ENCODE measurements at places on chromosomes 12 and 14.

DNA sequence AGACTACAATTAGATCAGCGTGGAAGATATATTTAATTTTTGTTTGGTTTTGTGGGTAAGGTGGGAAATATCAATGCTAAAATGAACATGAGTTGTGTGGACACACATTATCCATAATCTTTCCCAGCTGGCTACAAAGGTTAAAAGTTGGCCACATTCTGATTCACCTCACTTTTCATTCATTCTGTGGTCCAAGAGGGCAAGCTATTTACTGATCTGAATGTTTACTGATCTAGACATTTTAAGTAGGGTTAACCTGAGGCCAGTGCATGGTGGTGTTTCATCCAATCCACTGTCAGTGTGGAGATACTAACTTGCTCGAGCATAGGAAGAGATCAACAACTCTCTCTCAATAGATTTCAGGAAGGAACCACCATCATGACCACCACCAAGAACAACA lies 71.6 kb downstream of the DCAF5 start:
- DNase-seq = no peak

DNA sequence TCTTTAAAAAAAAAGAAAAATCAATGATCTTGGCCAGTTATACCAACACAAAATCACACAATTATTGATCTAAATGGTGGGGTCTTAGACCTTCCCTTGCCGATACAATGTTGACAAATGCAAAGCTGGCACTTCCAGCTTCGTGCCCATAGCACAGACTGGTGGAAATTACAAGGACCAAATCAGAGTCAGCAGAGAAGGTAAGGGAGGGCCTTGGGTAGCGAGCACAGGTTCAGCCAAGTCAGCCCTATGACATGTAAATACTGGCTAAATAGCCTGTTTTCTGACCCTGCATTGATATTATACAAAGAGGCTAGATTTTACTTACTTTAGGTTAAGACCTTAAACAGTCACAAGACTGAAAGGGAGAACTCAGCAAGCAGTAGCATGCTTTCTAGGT lies 30.3 kb upstream of the WDR89 start:
- DNase-seq = no peak

DNA sequence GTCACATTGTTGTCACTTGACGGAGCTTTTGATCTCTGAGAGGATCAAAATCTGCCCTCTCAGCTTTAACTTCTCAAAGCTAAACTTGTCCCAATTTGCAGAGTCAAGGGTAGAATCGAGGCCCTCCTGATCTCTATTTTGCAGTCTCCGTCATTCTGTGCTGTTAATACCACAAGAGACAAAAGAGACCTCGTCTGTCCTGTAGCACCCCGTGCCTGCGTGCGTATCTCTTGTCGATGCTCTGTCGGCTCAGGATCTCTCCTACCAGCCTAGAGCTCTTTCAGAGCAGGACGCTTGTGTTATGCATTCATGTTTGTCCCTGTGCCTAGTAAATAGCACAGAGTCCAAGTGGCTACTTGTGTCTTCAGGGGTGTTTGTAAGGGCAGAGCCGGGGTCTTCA lies 5.1 kb downstream of the EVL start:
- peak; percentile 52 for DNase-seq

DNA sequence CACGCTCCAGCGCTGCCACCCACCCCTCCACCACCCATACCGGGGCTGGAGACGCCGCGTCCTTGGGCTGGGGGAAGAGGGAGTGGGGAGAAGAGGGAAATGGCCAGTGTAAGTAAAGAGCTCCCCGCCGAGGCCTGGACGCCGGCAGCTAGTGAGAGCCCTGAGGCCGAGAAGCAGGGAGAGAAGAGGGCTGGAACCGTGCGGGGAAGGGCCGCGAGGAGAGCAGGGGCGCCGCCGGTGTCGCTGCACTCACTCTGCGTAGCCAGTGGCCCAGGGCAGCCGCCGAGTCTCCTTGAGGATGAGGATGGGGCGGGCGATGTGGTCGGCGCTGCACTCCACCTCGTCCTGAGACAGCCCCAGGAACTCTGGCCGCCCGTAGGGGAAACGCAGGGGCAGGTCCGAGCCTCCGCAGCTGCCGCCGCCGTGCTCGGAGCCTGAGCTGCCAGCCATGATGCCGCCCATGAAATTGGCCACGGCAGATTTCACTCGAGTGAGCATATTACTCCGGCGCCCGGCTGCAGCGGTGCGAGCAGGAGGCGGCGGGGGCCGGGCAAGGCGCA lies 631 bp downstream of the PPM1H start:
- DNase-seq = peak; percentile 35

DNA sequence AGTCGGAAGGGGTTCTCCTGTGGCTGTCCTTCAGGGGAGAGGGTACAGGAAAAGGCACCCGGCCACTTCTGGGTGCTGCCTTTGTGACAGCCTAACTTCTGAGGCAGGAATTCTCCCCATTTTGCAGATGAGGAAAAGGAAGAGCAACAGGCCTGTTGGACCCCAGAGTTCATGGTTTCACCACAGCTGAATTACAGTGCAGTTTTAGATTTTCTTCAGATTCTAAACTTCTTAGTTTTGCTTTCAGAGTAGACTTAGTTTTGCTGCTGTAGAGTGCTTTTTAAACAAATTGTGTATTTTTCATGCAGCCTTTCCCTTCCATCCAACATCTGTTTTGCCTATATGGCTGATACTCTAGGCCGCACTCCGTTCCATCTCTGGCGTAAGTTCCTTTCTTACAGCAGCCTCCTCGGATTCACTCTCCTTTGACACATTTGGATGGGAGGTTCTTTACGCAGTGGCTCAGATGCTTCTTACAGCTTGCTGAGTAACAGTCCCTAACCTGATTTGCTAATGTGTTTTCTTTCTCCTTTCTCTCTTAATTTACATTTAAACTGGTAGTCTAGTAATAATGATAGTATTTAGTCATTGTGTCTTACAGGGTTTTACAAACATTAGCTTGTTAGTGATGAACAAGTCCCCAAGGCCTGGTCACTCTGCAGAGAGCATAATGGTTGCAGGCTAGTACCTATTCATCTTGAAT lies 7.8 kb downstream of the TRAF3 start:
- no peak for DNase-seq

DNA sequence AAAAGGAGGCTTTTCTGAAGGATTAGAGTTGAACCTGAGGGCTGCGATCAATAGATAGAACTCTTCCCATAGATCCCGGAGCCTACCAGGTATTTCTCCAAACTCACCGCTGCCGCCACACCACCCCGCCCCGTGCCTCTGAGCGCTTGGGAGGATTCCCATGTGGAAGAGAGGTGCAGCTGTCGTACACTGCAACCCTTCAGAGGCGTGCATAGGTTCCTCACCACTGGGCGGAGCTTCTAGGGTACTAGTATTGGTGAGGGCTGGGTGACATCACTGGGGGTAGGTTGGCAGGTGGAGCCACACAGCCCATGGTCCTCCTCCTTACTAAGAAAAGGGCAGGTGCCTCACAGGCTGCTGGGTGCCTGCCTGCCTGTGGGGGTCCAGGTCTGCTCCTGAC lies 127.0 kb downstream of the TSPAN9 start:
- DNase-seq = no peak

DNA sequence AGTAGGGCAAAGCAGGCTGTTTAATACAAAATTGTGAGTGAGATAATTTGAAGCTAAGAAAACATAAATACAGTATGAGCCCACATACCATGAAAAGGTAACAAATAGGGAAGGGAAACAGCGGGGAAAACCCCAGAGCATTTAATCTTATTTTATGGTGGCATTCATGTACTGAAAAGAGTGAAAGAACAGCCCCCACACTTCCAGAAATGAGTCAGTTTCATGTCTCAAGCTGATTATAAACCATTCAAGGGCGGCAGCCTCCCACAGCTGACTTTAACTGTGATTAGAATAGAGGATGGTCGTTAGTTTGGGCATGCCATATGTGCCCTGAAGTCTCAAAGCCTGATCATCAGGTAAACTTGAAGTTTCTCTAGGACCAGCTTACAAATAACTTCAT lies 64.5 kb downstream of the FOXG1 start:
- no peak for DNase-seq

Measured in activated T-cell treated with anti-CD3 and anti-CD28 coated beads, Interleukin-2, amount 50 U/mL, for 48 hours (primary cell).